Activated CD4-positive, alpha-beta T cell treated with anti-CD3 and anti-CD28 coated beads for 48 hours (primary cell): ENCODE measurements at places on chromosomes 1 and 21.
A peak's percentile ranks its signal among the peaks of the same experiment; 100 is the strongest.

- DNase-seq, result peak; percentile 47
Observed at GRCh38 chr1:50968821-50969610, 1.0 kb upstream of the CDKN2C start.

GRCh38 chr1:78607334-78607927 is 12.8 kb upstream of the IFI44L start:
- DNase-seq, result no peak

GRCh38 chr1:160768295-160768657 is 27.7 kb upstream of the LY9 start:
- peak; percentile 90 for DNase-seq

GRCh38 chr21:40331172-40331571 is 463.9 kb downstream of the PCP4 start:
- no peak for DNase-seq

DNA sequence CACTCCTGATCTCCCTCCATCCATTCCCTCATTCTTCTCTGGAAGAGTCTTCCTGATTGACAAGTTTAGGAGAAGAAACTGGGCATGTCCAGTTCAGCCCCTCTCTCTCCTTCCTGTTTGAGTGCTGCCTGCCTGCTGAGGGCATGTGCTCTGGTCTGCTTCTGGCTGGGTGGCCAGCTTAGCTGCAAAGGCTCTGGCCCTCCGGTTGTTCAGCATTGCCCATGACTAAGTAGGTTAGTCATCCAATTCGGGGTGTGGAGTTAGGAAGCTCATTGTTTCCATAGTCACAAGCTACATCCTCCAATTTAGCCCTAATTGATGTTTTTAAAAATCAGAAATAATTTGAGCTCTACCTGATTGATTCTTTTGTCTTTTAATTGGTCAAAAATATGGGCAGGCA is 25.6 kb upstream of the PLA2G2E start:
- no peak for DNase-seq

- DNase-seq, result peak; percentile 46
Observed at GRCh38 chr1:159869173-159869572, 6.7 kb upstream of the VSIG8 start.

GRCh38 chr1:47751193-47751592 is 246.0 kb downstream of the TRABD2B start:
- no peak for DNase-seq
